HS-5 (cell line): ENCODE measurements at places on chromosomes 4 and X.
A peak's percentile ranks its signal among the peaks of the same experiment; 100 is the strongest.

DNA sequence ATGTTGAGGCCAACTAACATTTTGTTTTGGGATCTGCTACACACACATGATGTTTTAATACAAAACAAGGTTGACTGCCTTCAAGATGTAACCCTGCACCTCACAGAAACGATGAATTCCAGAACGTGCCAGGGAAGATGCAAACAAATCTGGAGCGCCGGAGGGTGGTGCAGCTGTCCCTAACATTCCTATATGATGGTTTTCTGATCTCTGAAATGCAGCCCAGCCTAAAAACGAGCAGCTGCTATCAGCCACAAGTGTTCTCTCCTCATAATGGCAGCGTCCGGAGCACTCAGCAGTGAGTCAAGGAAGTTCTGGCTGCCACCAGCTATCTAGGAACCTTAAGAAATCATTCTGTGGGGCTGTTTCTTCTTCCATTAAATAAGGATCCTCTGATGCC is 333.4 kb downstream of the NR3C2 start:
- no peak for DNase-seq

DNA sequence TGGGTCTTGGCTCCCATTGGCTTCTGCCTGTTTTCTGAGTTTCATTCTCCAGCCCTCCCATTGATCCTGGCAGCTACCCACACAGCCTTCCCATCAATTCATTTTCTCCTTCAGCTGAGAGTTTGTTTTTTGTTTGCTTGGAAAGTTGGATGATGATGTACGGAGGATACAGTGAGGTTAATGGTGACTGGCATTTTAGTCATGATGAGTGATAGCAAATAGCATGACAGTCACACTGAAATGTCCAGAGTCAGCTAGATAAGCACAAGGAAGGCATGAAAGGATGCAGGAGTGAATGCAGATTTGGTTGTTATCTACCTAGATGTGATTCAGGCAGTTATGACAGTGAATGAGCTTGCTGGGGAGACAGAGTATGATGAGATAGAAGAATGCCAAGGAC is 30.6 kb upstream of the LCORL start:
- DNase-seq: peak; percentile 2

- DNase-seq: no peak
Observed at GRCh38 chr4:96035727-96036126, 195.8 kb downstream of the PDHA2 start.

- no peak for DNase-seq
Observed at GRCh38 chrX:7307720-7308119, 159.8 kb upstream of the PUDP start.

DNA sequence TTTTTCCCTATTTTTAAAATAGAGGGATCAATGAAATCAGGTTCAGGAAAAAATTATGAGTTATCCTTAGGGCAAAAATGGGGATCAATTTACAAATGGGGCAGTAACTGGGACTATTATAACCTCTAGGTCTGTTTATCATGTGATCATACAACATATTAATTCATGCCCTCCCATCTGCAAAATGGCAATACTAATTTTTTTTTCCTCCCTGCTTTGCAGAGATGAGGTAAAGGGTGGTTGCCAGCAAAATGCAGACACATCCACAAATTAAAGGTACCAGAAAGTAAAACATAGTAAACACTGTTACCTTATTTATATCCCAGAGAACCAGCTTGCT is 467 bp downstream of the HSD17B11 start:
- no peak for DNase-seq

DNA sequence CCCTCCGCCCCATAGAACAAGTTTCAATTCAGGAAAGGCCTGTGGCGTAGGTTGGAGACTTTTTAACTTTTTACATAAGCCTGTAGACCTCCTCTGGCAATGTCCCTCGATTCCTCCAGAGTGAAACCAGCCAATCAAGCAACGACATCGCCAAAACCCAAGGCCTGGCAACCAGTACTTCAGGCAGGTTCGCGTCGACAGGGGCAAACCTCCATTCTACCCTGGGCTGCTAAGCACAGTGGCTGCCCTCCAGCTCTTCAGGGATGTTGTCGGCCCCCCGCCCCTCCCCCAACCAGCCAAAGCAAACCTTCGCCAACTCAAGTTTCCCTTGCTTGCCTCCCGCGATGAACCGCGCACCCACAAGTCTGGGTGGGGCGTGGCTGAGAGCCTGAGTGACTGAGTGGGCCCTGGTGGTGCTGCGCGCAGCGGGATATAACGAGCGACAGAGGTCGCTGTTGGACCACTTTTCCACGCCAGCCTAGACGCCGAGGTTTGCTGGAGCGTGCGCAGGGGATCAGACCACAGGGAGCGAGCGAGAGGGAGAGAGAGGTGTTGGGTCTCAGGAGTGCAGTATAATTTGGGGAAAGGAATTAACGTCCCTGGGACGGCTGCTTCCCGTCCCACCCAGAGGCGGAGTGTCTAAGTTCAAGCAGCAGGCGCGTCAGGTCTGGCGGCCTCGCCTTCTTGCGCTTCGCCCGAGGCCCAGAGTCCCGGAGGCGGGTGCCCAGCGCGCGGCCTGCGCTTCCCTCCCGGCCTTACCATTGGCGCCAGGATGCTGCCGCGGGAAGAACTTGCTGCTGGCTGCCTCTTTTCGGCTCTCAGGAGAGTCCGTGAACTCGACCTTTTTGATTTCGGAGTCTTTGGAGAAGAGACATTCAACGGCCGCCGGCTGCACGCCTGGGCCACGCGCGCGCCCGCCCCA is 9.0 kb upstream of the PITX2 start:
- DNase-seq: peak; percentile 83

- no peak for DNase-seq
Observed at GRCh38 chrX:77528034-77528433, 80.8 kb downstream of the FGF16 start.

- no peak for DNase-seq
Observed at GRCh38 chrX:102651242-102652011, at the start of gene GPRASP1. GPRASP1 (plus strand) TSS chrX:102651483; CDS start chrX:102653914, 2,431 bp downstream.

- peak; percentile 2 for DNase-seq
Observed at GRCh38 chr4:38601244-38601915, 62.6 kb upstream of the KLF3 start.

- DNase-seq: no peak
Observed at GRCh38 chr4:31183256-31183655, 463.1 kb downstream of the PCDH7 start.

- DNase-seq: no peak
Observed at GRCh38 chr4:1767061-1767769, 25.9 kb upstream of the FGFR3 start.
